ENCODE measurements at places on chromosomes 1 and 21. TPM values are rescaled to one million over a fixed set of nuclear protein-coding genes. Genes with fewer than 3 reads are reported as not detected.

GRCh38 chr1:55844322-55844721, 629.2 kb upstream of the USP24 start:
- DNase-seq, result no peak

DNA sequence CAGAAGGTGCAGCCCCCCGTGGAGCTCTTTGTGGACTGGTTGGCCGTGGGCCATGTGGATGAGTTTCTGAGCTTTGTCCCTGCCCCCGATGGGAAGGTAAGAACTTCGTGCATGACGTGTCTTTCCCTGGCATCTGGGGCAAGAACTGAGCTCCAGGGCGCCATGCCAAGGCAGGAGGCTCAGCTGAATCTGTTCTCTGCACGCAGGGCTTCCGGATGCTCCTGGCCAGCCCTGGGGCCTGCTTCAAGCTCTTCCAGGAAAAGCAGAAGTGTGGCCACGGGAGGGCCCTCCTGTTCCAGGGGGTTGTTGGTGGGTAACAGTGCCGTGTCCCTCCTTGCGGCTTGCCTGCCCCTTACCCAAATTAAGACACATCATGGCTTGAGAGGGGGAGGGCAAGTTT, 27.7 kb downstream of the PADI3 start:
- DNase-seq, result no peak

Gene NBPF4
- total RNA-seq, result not detected

GRCh38 chr1:44421446-44421884, 16.4 kb downstream of the RNF220 start:
- DNase-seq, result no peak
